T-helper 17 cell (primary cell): ENCODE measurements at places on chromosomes 11 and 22.

DNA sequence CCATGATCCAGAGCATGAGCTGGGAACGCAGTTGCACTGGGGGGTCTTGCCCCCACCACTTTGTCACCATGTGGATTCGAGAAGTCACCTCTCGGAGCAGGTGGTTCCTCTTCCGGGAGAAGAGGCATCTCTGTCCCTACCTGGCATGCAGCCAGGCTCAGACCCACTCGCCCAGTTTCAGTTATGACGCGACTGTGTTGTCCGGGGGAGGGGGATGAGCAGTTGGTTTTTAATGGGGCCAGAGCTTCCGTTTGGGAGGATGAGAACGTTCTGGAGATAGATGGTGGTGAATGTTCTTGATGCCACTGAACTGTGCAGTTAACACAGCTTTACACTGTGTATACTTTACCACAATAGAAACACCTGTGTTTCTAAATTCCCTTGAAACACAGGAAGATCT, 41.5 kb downstream of the DHCR7 start:
- DNase-seq, result no peak

DNA sequence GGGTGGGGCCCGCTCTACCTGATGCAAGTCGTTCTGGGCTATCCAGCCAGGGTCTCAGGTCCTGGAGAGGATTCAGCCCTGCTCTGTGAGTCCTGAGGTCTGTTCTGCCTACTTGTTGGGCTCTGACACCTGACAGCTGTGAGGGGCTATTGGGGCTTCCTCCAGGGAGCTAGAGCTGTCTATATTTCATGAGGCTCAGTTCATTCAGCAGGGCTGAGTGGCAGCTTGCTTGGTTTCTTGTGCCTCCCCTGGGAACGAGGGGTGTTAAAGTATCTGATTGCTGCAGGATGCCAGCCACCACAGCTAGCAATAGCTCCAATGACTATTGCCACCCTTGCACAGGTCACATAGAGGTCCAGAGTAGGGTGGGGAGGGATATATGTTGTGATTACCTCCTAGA, 26.7 kb downstream of the INSC start:
- DNase-seq, result no peak

DNA sequence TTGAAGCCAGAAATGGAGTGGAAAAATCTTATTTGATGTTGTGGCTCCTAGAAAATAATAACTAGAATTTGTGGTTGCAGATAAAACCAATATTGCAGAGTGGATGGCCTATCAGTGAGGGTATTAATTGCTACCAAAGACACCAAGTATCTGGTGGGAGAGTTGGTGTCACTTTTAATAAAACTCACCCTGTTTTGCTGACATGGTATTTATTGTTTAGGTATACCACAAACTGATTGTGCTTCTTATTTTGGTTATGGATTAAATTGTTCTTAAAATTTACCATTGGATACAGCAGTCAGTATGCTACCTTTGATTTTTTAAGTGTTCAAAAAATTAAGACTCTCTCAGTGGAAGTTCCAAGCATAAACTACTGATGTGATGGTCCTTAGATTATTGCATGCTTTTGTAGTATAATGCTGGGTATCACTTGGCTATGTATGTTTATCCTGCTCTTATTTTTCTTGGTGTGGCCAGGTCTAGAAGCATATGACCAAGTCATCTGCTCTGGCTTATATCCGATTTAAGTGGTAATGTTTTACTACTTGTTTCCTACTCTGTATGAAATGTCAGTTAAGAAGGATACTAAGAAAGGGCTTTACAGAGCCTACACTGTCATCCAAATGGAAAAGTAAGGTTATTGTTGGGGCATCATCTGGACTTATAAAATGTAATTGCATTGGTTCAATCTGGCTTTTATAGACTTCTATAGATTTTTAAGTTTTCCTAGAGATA, 101.6 kb downstream of the ARHGAP42 start:
- no peak for DNase-seq

- no peak for DNase-seq
Observed at GRCh38 chr22:21641417-21641788, 699 bp upstream of the SDF2L1 start.

GRCh38 chr11:114366331-114367243, 33.7 kb downstream of the C11orf71 start:
- no peak for DNase-seq

DNA sequence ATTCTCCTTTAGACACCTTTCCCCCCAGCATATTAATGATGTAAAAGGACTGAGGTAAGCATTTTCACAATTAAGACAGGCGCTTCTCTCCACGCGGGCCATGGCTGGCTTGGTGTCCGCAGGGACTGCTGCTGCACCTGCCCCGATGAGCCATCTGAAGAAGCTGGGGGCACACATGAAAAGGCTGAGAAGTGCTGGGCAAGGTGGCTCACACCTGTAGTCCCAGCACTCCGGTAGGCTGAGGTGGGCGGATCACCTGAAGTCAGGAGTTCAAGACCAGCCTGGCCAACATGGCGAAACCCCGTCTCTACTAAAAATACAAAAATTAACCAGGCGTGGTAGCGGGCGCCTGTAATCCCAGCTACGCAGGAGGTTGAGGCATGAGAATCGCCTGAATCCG, 21.3 kb downstream of the KRTAP5-6 start:
- DNase-seq, result no peak

GRCh38 chr11:24457985-24458384, 38.9 kb upstream of the LUZP2 start:
- DNase-seq, result no peak

DNA sequence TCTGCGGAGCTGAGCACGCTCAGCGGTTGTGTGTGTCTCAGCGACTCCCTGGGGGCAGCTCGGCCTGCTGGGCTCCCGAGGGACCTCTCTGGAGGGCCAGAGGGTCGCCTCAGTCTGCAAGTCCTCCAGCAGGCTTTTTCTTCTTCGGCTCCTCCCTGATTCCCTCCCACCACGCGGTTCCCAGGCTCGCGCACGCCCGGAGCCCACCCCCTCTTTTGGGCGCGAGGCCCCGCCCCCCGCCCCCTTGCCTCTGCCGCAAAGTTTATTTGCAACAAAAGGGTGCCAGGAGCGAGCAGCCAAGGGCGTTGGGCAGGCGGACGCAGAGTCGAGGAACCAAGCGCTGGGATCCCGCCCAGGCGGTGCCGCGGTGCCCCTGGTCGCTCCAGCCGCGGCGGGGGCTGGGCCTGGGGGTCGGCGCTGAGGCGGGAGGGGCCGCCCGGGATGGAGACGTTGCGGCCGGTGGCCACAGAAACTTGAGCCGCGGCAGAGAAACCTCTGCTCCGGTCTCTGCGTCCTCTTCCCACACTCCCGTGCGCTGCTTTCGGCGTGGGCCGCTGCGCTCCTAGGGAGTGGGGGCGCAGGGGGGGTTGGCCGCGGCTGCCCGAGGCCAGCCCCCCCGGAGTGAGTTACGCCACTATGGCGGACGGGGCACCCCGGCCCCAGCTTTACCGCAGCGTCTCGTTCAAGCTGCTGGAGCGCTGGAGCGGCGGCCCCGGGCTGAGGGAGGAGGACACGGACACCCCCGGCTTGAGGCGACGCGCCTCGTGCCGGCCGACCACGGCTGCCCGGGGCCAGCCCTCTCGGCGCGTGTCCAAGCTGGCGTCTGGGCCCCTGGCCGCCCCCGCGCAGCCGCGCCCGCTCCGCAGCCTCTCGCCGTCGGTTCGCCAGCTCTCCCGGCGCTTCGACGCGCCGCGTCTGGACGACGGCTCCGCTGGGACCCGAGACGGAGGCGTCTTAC, at the start of gene ARHGEF17:
TSS of gene ARHGEF17 (plus strand) at position 274 of the 958 bp plus-strand sequence. CDS start at position 637, 363 bp downstream.
- DNase-seq, result no peak

- no peak for DNase-seq
Observed at GRCh38 chr11:70068950-70069349, 9.2 kb upstream of the ANO1 start.

GRCh38 chr11:132804258-132804657, 728.0 kb downstream of the OPCML start:
- no peak for DNase-seq

DNA sequence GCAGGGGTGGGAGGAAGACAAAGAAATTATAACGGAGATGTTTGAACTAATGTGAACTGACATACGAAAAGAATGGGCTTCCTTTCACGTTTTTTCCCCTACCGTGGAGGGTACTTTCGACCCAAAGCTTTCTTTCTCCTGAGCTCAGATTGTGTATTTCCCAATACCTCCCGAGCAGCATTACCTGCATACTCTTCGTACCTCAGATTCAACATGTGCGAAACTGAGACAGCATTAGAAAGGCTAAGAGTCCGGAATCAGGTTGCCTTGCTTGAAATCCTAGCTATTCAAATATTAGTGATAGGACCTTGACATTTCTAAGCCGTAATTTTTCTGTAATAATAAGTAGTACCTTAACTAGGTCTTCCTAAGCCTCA, 778 bp upstream of the PAK1 start:
- DNase-seq, result no peak

- peak; percentile 31 for DNase-seq
Observed at GRCh38 chr22:45268167-45268957, 16.4 kb upstream of the UPK3A start.

GRCh38 chr11:821512-822371, 3.0 kb downstream of the PNPLA2 start:
- no peak for DNase-seq

DNA sequence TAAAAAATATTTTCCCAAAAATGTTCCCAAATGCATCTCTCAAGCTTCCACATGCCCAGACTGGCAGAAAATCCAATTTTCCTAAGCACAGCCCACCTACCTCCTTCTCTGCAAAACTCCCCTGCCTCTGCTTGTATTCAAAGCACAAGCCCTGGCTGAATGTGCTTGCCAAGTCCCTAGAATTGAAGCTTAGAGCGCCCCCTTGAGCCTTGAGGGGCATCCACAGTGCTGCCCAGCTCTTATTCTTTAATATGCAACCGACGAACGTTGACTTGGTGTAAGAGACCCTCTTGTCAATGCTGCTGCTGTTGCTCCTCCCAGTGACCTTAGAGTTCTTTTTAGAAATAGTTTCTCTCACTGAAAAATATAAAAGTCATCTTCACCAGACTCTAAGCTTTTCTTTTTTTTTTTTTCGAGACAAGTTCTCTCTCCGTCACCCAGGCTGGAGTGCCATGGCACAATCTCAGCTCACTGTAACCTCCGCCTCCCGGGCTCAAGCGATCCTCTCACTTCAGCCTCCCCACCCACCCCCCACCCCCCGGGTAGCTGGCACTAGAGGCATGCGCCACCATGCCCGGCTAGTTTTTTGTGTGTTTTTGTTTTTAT, 63.5 kb upstream of the CAPRIN1 start:
- DNase-seq, result peak; percentile 39

- DNase-seq, result no peak
Observed at GRCh38 chr11:80371931-80372330, 931.1 kb upstream of the TENM4 start.

- DNase-seq, result no peak
Observed at GRCh38 chr11:66864924-66865697, 8.2 kb downstream of the LRFN4 start.

DNA sequence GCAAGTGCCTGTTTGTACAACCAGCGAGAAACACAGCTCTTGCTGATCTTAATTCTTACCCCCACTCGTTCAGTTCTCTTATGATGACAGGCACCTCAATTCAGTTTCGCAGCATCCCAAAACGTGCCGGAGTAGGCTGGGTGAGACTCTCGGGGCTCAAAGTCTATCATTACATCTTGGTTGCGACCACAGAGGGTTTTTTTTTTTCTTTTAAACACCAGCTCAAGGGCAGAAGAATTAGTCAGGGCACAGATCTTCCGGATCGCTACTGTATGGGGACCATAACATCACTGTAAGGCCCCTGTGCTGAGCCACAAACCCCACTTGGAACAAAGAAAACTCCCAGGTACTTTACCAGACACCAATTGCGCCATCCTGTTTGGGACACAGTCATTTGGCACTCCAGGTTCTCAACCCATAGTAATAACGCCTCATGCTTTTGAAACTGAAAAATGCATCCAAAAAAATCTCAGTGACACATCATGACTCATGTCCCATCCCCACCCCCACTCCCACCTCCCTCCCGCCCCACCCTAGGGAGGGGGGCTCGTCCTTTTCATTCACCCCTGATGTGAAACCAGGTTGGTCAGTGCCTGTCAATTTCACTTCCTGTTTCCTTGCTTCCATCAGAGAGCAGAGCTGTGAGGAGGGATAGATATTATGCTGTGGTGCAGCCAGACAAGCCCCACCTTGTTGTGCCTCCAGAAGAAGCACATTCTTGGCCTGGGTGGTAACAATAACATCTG, 41.0 kb upstream of the CD5 start:
- DNase-seq, result peak; percentile 47

GRCh38 chr11:57150454-57150917, 31.3 kb upstream of the LRRC55 start:
- DNase-seq, result no peak

DNA sequence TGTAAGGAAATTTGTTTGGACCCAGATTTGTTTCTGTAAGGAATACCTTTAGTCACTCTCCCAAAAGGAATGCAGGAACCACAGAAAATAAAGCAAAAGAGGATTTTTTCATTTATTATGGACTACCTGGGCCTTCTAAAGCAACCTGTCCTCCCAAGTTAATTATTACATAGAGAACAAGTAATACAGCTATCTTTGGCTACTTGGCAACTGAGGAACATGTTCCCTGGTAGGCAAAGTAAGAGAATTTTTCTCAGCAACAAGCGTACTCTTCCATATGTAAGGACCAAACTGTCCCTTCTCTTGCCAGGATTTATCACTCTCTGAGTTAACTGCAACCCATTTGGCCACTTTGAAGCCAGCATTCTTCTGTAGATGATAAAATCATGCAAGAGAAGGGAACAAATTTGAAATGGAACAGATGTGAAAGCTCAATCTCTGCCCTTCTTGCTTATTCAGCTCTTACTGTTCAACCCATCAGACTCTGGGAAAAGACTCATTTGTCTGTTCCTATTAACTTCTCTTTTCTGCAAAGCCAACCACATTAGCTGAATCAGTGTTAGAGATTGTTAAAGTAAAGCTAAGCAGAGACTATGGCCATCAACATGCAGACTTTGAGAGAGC, 190.2 kb downstream of the SWAP70 start:
- DNase-seq, result no peak

DNA sequence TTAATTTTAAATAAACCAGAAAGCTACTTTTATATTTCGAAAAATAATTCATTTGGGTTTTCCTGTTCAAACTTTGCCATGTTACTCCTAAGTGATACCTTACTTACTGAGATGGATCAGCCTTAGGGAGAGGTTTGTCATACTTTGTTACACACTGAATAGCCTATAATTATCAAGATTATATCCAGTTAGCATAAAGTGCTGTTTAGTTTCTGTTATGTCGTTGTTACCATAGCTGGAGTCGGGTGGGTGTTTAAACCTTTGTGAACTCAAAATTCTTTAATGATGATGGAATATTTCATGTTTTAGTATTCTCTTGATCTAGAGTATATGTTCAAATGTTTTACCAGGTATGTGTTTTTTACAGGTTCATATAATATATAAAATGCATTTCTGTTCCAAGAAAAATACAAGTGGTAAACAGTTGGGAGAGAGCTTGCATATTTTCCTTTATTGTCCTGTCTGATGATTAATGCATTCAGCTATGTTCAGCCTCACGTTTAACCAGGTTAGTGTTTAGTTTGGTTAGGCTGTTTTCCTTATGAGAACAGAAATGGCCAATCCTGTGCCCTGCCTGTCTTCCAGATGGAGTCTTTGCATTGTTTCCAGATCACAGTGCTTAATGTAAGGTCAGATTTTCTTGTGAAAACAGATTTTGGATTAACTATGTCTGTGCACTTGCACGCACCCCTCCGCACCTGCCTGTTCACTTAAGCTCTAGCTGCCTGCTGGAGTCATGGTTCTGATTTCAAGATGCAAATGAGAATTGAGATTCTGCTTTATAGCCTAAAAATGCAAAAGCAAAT, 105.6 kb downstream of the ATXN10 start:
- DNase-seq, result no peak

- no peak for DNase-seq
Observed at GRCh38 chr11:133787379-133788141, 57.8 kb downstream of the SPATA19 start.

- DNase-seq, result no peak
Observed at GRCh38 chr11:132464939-132465338, 1067.4 kb downstream of the OPCML start.

GRCh38 chr22:26921726-26922125, 264.3 kb downstream of the MIAT start:
- DNase-seq, result no peak
